ENCODE measurements at places on chromosomes 16 and 17. TPM values are rescaled to one million over a fixed set of nuclear protein-coding genes. Genes with fewer than 3 reads are reported as not detected.

PYCARD gene
- 5.2 TPM for total RNA-seq

NGFR gene
- not detected for total RNA-seq

IGSF6 gene
- 0.08 TPM for total RNA-seq

MT2A gene
- total RNA-seq = 133 TPM

PROCA1 gene
- total RNA-seq = 3.9 TPM

PRSS21 gene
- total RNA-seq = 10.5 TPM

UBE2I gene
- 241 TPM for total RNA-seq

ENPP7 gene
- 0.11 TPM for total RNA-seq

PHOSPHO1 gene
- total RNA-seq = not detected

CCL16 gene
- not detected for total RNA-seq

SOX8 gene
- total RNA-seq = 0.63 TPM

Data from activated CD8-positive, alpha-beta memory T cell treated with anti-CD3 and anti-CD28 coated beads for 36 hours (primary cell).